Hematopoietic multipotent progenitor cell treated with erythropoietin and hydrocortisone succinate and interleukin-3 and kit ligand, for 17 days (in vitro differentiated cells): ENCODE measurements at places on chromosomes 3 and 15.

DNA sequence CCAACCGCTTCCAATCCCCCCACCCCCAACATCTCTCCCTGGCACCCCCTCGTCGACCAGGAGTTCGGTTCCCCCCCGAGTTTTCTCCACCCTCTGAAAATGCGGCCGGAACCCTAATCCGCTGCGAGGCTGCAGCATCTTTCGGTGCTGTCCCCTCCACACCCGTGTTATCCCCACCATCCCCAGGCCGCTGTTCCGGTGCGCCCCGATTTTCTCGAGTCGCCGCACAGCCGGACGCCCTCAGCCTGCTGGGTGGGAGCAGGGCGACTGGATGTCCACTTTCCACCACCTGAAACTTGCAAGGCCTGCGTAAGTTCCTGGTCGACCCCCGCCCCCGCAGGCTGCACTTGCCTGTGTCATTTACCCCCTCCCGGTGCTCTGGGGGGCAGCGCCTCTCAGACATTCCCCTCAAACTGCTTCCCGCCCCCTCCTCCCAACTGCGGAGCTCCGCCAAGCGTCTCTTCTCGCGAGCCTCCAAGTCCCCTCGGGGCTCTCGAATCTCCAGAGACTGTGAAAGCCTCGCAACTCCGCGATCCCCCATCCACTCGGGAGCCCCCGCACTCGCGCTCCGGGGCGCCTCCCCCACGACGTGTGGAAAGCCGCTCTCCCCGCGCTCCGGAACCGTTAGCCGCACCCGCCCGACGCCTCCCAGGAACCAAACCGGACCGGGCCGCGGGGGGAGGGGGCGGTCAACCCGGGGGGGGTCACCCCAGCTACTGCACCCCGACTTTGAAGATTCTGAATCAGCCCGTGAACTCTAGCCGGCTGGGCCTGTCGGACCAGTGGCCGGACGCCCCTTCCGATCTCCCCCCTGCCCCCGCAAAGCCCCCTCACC is 566 bp downstream of the ETV5 start:
- DNase-seq, result no peak

DNA sequence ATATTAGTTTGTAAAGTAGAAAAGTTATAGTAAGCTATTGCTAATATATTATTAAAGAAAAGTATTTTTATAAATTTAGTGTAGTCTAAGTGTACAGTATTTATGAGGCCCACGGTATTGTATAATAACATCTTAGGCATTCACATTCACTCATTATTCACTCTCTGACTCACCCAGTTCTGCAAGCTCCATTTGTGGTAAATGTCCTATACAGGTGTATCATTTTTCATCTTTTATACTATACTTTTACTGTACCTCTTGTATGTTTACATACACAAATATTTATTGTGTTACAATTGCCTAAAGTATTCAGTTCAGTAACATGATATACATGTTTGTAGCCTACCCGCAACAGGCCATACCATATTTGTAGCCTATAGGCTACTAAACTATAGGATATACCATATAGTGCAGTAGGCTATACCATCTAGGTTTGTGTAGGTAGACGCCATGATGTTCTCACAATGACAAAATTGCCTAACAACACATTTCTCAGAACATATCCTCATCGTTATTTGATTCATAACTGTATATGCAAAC is 246.8 kb upstream of the ALCAM start:
- no peak for DNase-seq

- no peak for DNase-seq
These were observed 527.9 kb upstream of the TBL1XR1 start for GRCh38 chr3:177725165-177725564.

- peak; percentile 49 for DNase-seq
These were observed 2.2 kb downstream of the IGF1R start for GRCh38 chr15:98650417-98651035.

DNA sequence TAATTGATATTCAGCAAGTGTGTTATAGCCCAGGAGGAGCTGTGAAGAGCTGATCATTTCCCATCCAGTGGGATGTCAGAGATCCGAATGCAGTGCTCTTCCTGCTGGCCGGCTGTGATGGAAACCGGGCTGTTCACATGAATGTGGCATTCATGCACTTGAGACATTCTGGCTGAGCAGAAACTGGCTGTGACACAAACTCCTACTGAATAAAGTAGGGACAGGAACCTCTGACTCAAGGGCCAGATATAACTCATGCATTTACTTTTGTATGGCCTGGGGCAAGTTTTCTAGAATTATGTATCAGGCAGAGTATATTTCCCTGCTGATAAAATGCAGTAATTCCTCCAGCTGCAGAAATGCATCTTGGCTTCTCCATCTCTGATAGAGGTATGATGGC is 83.4 kb upstream of the FAM3D start:
- DNase-seq, result no peak

DNA sequence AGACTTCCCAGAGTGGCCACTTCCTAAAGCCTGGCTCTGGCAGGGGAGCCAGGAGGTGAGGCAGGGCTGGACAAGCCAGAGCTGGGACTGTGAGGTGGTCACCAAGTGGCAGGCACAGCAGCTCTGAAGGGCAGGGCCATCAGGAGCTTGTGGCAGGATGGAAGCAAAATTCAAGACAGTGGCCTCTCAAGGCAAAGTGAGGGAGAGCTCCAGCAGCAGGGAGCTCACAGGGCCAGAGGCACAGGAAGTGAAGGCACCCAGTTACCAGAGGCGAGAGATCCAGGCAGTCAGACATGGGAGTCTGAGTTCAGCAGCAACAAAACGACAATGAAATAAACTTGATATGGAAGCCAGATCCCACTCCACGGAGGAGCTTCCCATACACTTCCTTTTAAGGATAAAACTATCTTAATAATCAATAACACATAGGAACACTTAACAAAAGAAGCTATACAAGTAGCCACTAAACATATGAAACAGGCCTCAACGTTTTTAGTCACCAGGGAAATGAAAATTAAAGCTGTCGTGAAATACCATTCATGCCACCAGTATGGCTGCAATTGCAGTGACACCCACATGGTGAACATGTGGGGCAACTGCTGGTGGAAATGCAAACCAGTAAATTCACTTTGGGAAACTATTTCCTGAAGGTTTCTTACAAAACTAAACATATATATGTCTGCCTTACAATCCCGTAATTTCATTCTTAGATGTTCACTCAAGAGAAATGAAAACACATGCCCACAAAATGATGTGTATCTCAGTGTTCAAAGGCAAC is 35.4 kb upstream of the TMEM158 start:
- no peak for DNase-seq

GRCh38 chr3:16906682-16907081 is 21.9 kb downstream of the PLCL2 start:
- peak; percentile 64 for DNase-seq

GRCh38 chr15:43775411-43775965 is 1.3 kb downstream of the ELL3 start:
- peak; percentile 69 for DNase-seq

GRCh38 chr3:69207031-69207430 is 84.6 kb upstream of the LMOD3 start:
- no peak for DNase-seq

- DNase-seq, result no peak
These were observed 11.1 kb downstream of the SLC27A2 start for GRCh38 chr15:50192926-50193620.

GRCh38 chr3:195160908-195161434 is 110.0 kb downstream of the XXYLT1 start:
- DNase-seq, result no peak

GRCh38 chr15:41851755-41852370 is 13.2 kb downstream of the PLA2G4B start:
- DNase-seq, result no peak

DNA sequence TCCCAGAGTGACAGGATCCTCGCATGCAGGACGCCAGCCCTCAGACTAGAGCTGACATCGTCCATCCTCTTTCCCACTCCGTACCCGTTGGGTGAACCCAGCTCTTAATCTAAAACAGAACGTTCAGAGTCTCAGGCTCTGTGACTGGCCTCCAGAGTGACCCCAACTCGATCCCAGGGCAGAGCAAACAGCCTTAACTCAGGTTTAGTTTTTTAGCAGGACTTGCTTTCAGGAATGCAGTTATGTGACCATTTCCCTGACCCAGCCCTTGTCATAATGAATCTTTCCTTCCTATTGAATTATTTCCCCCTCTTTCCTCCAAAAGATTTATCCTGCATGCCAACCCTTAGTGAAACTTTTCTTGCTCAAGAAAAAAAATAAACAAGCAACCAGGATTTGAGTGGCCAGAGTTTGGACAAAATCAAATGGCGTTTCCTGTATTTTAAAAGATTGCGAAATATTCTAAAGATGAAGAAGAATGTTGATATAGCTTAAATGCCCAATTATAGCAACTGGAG is 47.8 kb upstream of the RARB start:
- no peak for DNase-seq

GRCh38 chr3:181735911-181736310 is 24.2 kb downstream of the SOX2 start:
- DNase-seq, result no peak

GRCh38 chr15:96328877-96329195 is 1.7 kb upstream of the NR2F2 start:
- no peak for DNase-seq

DNA sequence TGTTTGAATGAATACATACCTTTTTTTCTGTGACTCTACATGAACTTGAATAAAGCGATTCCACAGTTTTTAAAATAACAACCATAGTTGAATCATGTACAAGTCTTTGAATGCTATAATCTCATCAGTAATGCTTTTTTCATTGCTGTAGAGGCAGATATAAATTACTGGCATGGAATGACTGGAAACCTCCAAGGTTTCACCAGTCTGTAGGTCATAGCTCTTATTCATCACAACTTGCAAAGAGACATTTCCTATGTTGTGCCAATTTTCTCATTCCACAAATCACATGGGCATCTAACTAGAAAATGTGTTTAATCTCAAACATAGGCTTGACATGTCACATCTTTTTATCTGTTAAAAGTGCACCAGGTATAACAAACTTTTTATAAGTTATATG is 407.1 kb upstream of the KCNMB2 start:
- DNase-seq, result no peak

- no peak for DNase-seq
These were observed 22.0 kb upstream of the LEKR1 start for GRCh38 chr3:156803952-156804741.

GRCh38 chr15:69141286-69141701 is 19.1 kb upstream of the GLCE start:
- DNase-seq, result no peak

GRCh38 chr3:127719369-127719768 is 46.6 kb downstream of the ABTB1 start:
- DNase-seq, result no peak

DNA sequence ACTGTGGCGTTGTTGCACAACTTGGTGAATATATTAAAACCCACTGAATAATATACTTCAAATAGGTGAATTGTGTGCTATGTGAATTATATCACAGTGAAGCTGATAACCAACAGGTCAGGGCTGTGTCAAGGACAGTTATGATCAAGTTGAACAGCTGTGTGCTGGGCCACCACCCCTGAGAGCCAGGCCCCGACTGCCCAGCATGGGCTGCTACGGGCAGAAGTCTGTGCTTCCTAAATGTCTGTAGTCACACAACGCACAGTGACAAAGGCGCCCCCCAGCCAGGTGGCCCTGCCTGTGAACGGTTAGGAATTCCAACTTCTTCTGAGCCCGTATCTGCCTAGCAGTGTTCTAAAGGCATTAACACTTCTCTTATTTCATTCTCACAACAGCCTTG is 32.8 kb downstream of the TKT start:
- DNase-seq, result no peak

GRCh38 chr3:177730814-177731213 is 533.5 kb upstream of the TBL1XR1 start:
- no peak for DNase-seq

GRCh38 chr3:45135959-45136358 is 10.2 kb downstream of the CDCP1 start:
- no peak for DNase-seq

DNA sequence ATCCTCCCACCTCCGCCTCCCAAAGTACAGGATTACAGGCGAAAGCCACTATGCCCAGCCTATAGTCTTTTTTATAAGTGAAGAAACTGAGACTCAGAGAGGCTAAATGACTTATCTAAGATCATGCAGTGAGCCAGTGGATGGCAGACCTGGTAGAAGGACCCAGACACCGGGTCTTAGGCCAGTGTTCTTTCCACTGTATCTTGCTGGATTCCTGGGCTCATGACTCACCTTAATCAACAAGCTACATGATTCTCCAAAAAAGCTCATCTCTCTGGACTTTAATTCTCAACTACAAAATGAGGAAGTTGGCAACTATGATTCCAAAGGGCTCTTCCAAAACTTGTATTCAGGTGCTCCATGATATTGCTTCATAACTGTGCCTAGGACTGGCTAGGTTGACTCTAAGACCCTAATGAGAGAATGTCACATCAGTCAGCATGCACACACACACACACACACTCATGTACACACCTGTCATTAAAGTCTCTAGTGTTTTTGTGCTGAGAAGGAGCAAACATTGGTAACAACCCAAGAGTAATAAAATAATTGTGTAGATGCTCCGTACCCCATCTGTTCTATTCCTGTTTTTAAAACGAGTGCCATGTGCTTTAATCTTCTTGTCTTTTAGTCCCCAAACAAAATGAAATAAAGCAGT is 89.7 kb upstream of the SLC4A7 start:
- no peak for DNase-seq

DNA sequence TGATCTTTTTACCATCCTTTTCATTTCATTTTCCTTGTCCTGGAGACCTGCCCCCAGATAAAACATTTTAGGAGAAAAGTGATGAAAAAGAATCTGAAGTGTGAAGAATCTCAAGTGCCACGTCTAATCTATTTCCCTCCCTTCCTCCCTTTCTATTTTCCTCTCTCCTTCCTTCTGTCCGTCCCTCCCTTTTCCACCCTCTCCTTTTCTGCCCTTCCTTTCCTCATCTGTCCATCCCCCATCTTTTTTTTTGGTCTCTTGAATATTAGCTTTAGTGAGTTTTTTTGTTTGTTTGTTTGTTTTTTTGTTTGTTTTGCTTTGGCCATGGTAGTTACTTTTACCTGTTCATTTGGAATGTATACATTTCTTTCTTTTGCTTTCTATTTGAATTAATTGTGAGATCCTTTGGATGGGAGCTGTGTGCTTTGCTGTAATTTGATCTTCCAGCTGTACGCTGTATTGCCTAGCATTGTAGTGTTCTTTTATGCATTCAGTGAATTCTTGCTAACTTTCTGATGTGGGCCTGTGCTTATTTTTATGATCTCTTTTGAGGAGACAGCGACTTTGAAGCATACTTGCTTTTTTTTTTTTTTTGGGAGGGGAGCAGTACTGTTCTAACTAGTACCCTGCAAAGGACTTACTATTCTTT is 19.2 kb downstream of the CDIN1 start:
- DNase-seq, result no peak
